ENCODE measurements at places on chromosomes 13 and 19. TPM values are rescaled to one million over a fixed set of nuclear protein-coding genes. Genes with fewer than 3 reads are reported as not detected.
A peak's percentile ranks its signal among the peaks of the same experiment; 100 is the strongest.

The CLIP3 gene
- total RNA-seq, result 0.47 TPM

The PTPRH gene
- not detected for total RNA-seq

The COX7A1 gene
- total RNA-seq, result not detected

The HCST gene
- total RNA-seq, result 72.4 TPM

The SHANK1 gene
- total RNA-seq, result not detected

The PSG6 gene
- total RNA-seq, result not detected

The TNNT1 gene
- not detected for total RNA-seq

The CCNA1 gene
- not detected for total RNA-seq

The NLRP4 gene
- not detected for total RNA-seq

The PCDH17 gene
- total RNA-seq, result not detected

The INTS6 gene
- 45.8 TPM for total RNA-seq

The ZNF439 gene
- 6.6 TPM for total RNA-seq

The ZNF208 gene
- 2.9 TPM for total RNA-seq

- H3K4me3 ChIP-seq, result no peak overlapping the region
- H3K36me3 ChIP-seq, result no peaks in the 10 kb centered on the region
- no peaks in the 10 kb centered on the region for H3K4me1 ChIP-seq
- no peak for DNase-seq
Measured at GRCh38 chr13:37407156-37407555, 191.4 kb downstream of the POSTN start.

- peaks cover 2% of the 10 kb centered on the region for H3K4me1 ChIP-seq
- H3K4me3 ChIP-seq, result no peak overlapping the region
- no peak for DNase-seq
- no peaks in the 10 kb centered on the region for H3K36me3 ChIP-seq
Measured at GRCh38 chr19:4606921-4607678, 32.2 kb upstream of the TNFAIP8L1 start.

GRCh38 chr13:93398167-93399035, 171.8 kb downstream of the GPC6 start:
- no peaks in the 10 kb centered on the region for H3K4me1 ChIP-seq
- H3K27ac ChIP-seq, result no peak overlapping the region
- DNase-seq, result no peak
- H3K4me3 ChIP-seq, result no peak overlapping the region
- H3K27me3 ChIP-seq, result no peaks in the 10 kb centered on the region
- no peaks in the 10 kb centered on the region for H3K36me3 ChIP-seq

DNA sequence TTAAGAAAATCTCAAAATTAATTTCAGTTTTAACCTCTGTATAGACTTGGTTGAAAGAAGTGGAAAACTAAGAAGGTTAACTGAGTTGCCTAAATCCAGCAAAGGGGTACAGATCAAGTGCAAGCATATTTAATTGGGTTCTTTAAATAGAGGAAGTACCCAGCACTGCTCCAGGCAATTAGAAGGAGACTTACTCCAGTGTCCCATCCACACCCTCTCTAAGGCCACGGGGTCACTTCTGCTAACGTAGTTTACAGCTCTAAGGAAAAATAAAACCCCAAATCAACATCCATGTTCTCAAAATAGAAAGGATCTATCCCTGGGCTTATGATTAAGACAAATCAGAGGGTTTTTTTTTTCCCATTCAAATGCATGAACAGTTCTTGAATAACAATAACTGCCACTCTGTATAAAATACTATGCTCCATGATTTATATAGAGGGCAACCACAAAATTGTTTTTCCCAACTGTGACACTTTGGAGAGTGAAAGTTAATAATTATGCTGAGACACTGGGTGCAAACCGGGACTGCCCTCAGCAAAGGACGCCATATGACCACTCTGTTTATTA, 4.6 kb downstream of the FRY start:
- H3K4me3 ChIP-seq, result no peak overlapping the region
- no peak for DNase-seq
- H3K27me3 ChIP-seq, result no peaks in the 10 kb centered on the region
- H3K36me3 ChIP-seq, result no peaks in the 10 kb centered on the region
- H3K4me1 ChIP-seq, result peaks cover 12% of the 10 kb centered on the region
- H3K27ac ChIP-seq, result no peak overlapping the region

- no peaks in the 10 kb centered on the region for H3K36me3 ChIP-seq
- no peak overlapping the region for H3K4me3 ChIP-seq
- no peaks in the 10 kb centered on the region for H3K27me3 ChIP-seq
- H3K4me1 ChIP-seq, result peaks cover 4% of the 10 kb centered on the region
Measured at GRCh38 chr13:20442798-20443381, 82.8 kb downstream of the CRYL1 start.

- no peaks in the 10 kb centered on the region for H3K27me3 ChIP-seq
- peaks cover 30% of the 10 kb centered on the region for H3K4me1 ChIP-seq
- DNase-seq, result no peak
- H3K36me3 ChIP-seq, result no peaks in the 10 kb centered on the region
Measured at GRCh38 chr13:48216204-48216711, 16.7 kb upstream of the ITM2B start.

DNA sequence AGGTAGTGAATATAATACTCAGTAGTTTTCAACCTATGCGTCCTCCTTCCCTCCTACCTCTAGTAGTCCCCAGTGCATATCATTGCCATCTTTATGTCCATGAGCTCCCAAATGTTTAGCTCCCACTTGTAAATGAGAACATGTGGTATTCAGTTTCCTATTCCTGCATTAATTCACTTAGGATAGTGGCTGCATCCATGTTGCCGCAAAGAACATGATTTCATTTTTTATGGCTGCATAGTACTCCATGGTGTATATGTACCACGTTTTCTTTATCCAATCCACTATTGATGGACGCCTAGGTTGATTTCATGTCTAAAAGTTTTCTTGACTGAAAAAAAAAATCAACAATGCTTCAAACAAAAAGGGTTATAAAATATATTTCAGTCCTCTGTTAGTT, 303.4 kb upstream of the SGCG start:
- H3K27me3 ChIP-seq, result no peaks in the 10 kb centered on the region
- no peaks in the 10 kb centered on the region for H3K36me3 ChIP-seq
- no peak overlapping the region for H3K4me3 ChIP-seq

DNA sequence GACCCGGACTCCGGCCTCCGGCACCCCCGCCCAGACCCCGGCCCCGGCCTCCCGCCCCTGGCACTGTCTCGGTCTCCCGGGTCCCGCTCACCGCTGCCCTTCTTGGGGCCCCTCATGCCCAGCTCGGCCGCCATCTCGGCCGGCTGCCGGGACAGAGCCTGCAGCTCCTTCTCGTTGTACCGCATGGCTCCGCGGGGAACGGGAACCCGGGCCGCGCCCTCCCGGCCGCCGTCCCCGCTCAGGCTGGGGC, 140 bp downstream of the PLEKHJ1 start:
- H3K27ac ChIP-seq, result no peak overlapping the region
- peak overlapping the region; percentile 80 for H3K4me3 ChIP-seq
- peaks cover 74% of the 10 kb centered on the region for H3K4me1 ChIP-seq
- DNase-seq, result no peak
- no peaks in the 10 kb centered on the region for H3K27me3 ChIP-seq

- DNase-seq, result peak; percentile 61
- peaks cover 77% of the 10 kb centered on the region for H3K4me1 ChIP-seq
- no peaks in the 10 kb centered on the region for H3K27me3 ChIP-seq
Measured at GRCh38 chr19:1087813-1088415, 7.3 kb downstream of the POLR2E start.

- H3K27ac ChIP-seq, result no peak overlapping the region
- no peak overlapping the region for H3K4me3 ChIP-seq
- H3K27me3 ChIP-seq, result no peaks in the 10 kb centered on the region
- no peak for DNase-seq
- H3K36me3 ChIP-seq, result peaks cover 63% of the 10 kb centered on the region
Measured at GRCh38 chr19:10774893-10775292, 57.0 kb downstream of the DNM2 start.

DNA sequence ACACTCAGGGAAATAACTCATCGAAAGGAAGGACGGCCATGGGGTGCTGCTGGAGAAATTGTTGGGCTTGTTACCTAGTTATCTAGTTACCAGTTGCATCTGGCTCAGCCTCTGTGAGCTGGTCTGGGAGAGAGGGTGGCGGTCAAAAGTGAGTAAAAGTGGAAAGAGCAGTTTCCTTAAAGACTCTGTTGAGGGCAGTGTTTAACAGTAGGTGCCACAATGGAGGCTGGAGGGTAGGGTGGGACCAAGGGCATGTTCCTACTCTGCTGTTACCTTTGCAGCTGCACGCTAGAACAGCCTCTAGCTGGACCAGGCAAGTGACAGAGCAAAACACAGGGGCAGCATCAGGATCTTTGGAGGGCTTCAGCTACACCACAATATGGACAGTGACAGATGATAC, 228.8 kb upstream of the STARD13 start:
- no peak for DNase-seq
- H3K36me3 ChIP-seq, result no peaks in the 10 kb centered on the region
- no peaks in the 10 kb centered on the region for H3K4me1 ChIP-seq

DNA sequence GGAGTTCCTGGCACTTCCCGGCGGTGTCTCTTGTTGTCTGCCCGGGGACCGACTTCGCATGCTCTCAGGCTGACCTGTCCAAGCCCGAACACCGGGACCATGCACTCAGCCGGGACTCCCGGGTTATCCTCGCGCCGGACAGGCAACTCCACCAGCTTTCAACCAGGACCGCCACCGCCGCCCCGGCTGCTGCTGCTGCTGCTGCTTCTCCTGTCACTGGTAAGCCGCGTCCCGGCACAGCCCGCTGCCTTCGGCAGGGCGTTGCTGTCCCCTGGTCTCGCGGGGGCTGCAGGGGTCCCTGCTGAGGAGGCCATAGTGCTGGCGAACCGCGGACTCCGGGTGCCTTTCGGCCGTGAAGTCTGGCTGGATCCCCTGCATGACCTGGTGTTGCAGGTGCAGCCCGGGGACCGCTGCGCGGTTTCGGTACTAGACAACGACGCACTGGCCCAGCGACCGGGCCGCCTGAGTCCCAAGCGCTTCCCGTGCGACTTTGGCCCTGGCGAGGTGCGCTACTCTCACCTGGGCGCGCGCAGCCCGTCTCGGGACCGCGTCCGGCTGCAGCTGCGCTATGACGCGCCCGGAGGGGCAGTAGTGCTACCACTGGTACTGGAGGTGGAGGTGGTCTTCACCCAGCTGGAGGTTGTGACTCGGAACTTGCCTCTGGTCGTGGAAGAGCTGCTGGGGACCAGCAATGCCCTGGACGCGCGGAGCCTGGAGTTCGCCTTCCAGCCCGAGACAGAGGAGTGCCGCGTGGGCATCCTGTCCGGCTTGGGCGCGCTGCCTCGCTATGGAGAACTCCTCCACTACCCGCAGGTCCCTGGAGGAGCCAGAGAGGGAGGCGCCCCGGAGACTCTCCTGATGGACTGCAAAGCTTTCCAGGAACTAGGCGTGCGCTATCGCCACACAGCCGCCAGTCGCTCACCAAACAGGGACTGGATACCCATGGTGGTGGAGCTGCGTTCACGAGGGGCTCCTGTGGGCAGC, 661 bp downstream of the FREM2 start:
- DNase-seq, result no peak
- no peak overlapping the region for H3K4me3 ChIP-seq
- H3K36me3 ChIP-seq, result no peaks in the 10 kb centered on the region
- peaks cover 20% of the 10 kb centered on the region for H3K27me3 ChIP-seq
- H3K27ac ChIP-seq, result no peak overlapping the region
- H3K4me1 ChIP-seq, result no peaks in the 10 kb centered on the region

GRCh38 chr13:46655377-46656180, 102.6 kb downstream of the LRCH1 start:
- H3K4me1 ChIP-seq, result peaks cover 4% of the 10 kb centered on the region
- DNase-seq, result no peak
- no peaks in the 10 kb centered on the region for H3K27me3 ChIP-seq
- no peak overlapping the region for H3K27ac ChIP-seq
- H3K4me3 ChIP-seq, result no peak overlapping the region

GRCh38 chr13:44843403-44843802, 145.9 kb downstream of the NUFIP1 start:
- no peak for DNase-seq
- no peaks in the 10 kb centered on the region for H3K4me1 ChIP-seq
- no peak overlapping the region for H3K27ac ChIP-seq
- H3K36me3 ChIP-seq, result no peaks in the 10 kb centered on the region
- H3K27me3 ChIP-seq, result no peaks in the 10 kb centered on the region

DNA sequence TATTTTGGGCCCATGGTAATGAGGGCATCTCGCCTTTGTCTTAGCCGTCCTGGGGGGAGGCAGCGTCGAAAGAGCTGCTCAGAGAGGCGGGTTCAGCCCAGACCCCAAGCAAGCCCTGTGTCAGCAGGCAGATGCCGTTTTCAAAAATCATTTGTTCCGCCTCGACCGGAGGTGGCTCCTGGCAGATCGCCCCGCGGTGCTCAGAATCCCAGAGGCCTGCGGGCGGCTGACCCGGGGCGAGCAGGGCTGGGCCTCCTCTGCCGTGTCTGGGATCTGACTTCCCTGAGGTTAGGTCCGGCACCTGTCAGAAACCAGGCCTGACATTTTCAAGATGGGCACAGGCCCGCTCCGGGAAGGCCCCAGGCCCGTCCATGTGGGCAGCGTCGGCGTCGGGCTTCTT, 36.1 kb downstream of the CRTC1 start:
- H3K36me3 ChIP-seq, result peaks cover 12% of the 10 kb centered on the region
- H3K27ac ChIP-seq, result no peak overlapping the region
- no peak overlapping the region for H3K4me3 ChIP-seq
- H3K4me1 ChIP-seq, result peaks cover 10% of the 10 kb centered on the region
- H3K27me3 ChIP-seq, result no peaks in the 10 kb centered on the region

GRCh38 chr13:81089371-81090157, 748.6 kb upstream of the SPRY2 start:
- DNase-seq, result no peak
- H3K27ac ChIP-seq, result no peak overlapping the region
- H3K4me3 ChIP-seq, result no peak overlapping the region
- no peaks in the 10 kb centered on the region for H3K4me1 ChIP-seq
- no peaks in the 10 kb centered on the region for H3K36me3 ChIP-seq

GRCh38 chr13:84445776-84446175, 563.5 kb upstream of the SLITRK1 start:
- no peaks in the 10 kb centered on the region for H3K4me1 ChIP-seq
- no peaks in the 10 kb centered on the region for H3K36me3 ChIP-seq
- DNase-seq, result no peak
- no peak overlapping the region for H3K4me3 ChIP-seq

DNA sequence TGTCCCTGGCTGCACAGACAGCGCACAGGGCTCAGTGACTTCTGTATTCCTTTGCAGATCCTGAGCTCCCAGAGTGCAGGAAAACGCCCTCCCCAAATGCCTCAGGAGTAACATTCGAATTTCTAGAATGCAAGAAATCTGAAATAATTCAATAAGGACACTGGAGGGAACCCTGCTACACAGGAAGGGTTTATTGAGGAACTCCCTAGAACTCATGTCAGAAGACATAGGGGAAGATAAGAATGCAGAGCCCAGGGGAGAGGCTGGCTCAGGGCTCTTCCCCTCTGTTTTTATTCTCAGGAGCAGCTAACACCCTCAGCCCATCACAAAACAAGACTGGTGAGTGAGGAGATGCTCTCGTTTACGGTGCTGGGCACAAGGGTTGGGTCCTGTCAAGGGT, 6.8 kb downstream of the LILRA1 start:
- H3K4me3 ChIP-seq, result no peak overlapping the region
- no peaks in the 10 kb centered on the region for H3K4me1 ChIP-seq
- H3K27ac ChIP-seq, result no peak overlapping the region
- peaks cover 3% of the 10 kb centered on the region for H3K27me3 ChIP-seq

GRCh38 chr13:100235311-100235901, 146.5 kb downstream of the PCCA start:
- H3K27ac ChIP-seq, result no peak overlapping the region
- no peak overlapping the region for H3K4me3 ChIP-seq
- no peak for DNase-seq
- H3K27me3 ChIP-seq, result no peaks in the 10 kb centered on the region

GRCh38 chr19:50475736-50476223, 527 bp upstream of the EMC10 start:
- no peak for DNase-seq
- no peaks in the 10 kb centered on the region for H3K27me3 ChIP-seq
- H3K4me3 ChIP-seq, result peak overlapping the region; percentile 79
- peaks cover 43% of the 10 kb centered on the region for H3K4me1 ChIP-seq

All from CD4-positive, alpha-beta T cell (primary cell).